Suppressor macrophage treated with lipopolysaccharide for 1 hour (primary cell): ENCODE measurements at places on chromosomes 3 and 15.
A peak's percentile ranks its signal among the peaks of the same experiment; 100 is the strongest.

DNA sequence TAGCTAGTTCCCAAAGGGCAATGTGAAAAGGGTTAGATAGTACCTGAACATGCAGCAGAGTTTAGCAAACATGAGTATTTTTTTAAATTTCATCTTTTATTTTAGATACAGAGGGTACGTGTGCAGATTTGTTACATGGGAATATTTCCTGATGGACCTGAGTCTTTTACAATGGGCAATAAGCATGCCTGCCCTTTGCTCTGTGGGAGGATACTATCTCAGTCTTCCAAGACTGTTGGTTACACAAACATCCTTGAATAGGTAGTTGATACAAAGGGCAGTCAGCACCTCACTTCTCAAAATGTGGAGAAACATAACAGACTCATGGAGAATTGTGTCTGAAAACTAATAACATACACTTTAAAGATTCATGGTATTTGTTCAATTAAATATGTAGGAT, 103.3 kb downstream of the GOLIM4 start:
- DNase-seq, result no peak

- DNase-seq, result no peak
Measured at GRCh38 chr15:98813951-98814350, 165.6 kb downstream of the IGF1R start.

GRCh38 chr3:58488967-58489366, 2.9 kb upstream of the KCTD6 start:
- DNase-seq, result no peak

DNA sequence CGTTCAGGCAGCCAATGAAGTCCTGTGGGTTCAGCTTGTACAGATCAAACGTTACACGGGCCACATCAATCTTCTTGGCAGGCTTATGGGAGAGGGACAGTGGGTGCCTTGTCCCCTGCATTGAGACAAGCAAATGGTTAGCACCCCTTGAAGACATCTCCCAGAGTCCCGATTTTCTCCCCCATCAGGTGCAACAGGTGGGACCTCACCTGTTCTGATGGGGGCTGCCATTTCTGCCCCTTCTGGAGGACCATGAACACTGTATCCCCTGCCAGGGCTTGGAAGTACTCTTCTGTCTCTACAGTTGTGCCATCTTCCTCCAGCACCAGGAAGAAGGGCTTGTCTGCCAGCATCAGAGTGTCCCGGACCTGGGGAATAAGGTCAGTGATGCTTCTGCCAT, 10.1 kb downstream of the CIDEC start:
- DNase-seq, result no peak

DNA sequence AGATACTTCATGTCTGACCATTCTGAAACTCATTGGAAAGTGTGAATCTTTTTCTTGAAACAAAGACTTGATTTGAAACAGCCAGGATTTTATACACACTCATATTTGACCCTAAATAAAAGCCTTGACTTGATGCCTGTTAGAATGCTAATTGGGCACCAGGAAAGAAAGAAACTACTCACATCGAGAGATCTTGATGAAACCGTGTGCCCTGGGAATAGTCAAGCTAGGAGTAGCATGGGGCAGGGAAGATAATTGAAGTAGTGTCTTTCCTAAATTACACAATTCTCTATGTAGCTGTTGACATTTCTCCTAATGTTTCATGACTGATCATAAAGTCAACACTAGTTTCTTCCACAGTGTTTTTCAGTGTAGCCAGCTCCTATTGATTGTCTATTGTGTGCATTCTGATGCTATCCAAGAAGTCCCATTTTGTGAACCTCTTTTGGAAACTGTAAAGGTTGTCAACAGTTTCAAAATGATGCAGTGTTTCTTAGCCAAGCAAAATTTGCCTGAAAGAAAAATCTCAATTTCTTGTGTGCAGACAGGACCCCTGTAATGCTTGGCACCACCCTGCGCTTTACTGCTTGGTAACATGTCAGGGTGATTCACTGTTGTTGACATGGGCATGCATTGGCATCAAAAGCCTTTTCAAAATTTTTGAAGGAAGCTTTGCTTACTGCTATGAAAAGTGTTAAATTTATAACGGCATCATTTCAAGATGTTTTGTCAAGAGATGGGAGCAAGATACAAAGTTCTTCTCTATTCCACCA, 52.5 kb upstream of the OTOL1 start:
- no peak for DNase-seq

- DNase-seq, result peak; percentile 15
Measured at GRCh38 chr3:161264852-161265251, 43.7 kb downstream of the NMD3 start.

DNA sequence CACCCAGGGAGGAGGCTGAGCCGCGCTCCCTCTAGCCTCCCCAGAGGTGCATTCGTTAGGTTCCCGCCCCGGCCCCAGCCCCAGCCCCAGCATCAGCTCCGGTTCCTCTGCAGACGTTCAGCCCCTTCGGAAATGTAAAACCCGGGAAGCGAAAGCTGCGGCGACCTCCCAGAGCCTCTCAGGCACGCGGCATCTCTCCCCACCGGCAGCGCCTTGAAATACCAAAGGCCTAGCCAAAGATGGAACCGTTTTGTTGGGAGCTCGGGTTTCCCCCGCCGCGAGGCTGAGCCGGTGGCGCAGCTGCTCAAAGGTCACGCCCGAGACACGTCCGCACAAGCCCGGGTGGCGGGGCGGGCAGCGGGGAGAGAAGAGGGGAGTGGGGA, 77.8 kb upstream of the HES1 start:
- DNase-seq, result peak; percentile 53
